ENCODE measurements at places on chromosomes 12 and 14. TPM values are rescaled to one million over a fixed set of nuclear protein-coding genes. Genes with fewer than 3 reads are reported as not detected.
A peak's percentile ranks its signal among the peaks of the same experiment; 100 is the strongest.

The GPRC5D gene
- total RNA-seq = not detected

GRCh38 chr12:102564026-102564425, 83.7 kb upstream of the IGF1 start:
- DNase-seq = no peak

DNA sequence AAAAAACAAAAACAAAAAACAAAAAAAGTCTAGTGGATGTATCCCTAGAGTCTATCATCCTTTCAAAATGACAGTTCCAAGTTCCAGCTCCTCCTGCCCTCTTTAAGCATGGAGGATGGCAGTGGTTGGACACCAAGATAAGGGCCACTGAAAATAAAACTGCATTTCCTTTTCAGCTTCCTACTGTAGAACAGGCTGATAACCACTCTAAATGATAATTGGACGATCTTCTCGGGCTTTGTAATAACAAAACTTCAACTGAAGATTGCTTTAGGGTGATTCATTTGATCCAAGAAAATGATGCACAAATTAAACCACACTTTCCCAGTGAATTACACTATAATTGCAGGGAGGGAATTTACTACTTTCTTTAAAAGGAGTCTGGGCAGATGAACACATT, 42.2 kb upstream of the CRACR2A start:
- no peak for DNase-seq

The DPY19L2 gene
- 67.7 TPM for total RNA-seq

DNA sequence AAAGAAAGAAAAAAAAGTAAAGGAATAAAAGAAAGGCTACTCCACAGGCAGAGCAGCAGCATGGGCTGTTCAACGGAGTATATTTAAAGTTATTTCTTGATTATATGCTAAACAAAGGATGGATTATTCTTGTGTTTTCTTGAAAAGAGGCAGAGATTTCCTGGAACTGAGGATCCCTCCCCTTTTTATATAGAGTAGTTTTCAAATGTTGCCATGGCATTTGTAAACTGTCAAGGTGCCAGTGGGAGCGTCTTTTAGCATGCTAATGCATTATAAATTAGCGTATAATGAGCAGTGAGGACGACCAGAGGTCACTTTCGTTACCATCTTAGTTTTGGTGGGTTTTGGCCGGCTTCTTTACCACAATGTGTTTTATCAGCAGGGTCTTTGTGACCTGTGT, 383.0 kb downstream of the PCNX1 start:
- no peak for DNase-seq

GRCh38 chr14:25150934-25151790, 101.2 kb upstream of the STXBP6 start:
- no peak for DNase-seq

The SLC25A47 gene
- total RNA-seq = not detected

The EIF2S1 gene
- 89.8 TPM for total RNA-seq

GRCh38 chr12:130746546-130746945, 30.4 kb upstream of the RIMBP2 start:
- DNase-seq = no peak

The MAP1LC3B2 gene
- total RNA-seq = 1.9 TPM

The CATSPERB gene
- 0.97 TPM for total RNA-seq

The C12orf50 gene
- 0.05 TPM for total RNA-seq

DNA sequence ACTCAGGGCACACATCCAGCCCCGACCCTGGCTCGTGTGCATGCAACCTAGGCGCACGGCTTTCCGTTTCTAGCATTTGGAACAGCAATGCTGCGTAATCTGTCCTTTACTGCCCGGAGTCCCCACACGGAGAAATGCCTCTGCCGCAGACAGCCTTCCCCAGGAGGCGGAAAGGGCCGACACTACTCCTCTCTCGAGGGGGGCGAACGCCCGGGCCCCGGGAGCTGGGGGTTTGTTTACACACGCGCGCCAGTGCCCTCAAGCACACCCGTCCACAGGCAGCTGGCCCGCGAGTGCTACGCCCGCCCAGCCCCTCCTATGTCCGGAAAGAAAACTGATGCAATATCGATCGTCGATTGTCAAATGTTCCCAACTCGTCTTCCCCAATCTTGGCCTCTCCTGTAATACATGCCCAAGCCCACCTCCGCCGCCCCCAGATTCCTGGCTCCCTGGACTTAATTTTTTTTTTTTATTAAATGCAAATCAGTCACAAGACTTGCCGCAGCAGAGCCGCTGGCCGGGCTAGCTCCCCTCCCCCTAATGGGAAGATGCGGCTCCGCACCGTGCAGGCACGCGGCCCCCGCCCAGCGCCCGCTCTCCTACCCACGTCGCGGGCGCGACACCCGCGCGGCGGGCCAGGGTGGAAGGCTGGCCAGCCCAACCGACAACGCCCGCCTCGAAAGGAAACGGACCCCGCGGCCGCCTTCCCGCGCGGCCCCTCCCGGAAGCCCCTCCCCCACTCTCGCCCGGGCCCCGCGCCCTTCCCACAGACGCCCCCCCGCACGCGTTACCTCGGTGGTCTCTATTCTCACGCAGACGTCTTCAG, 642 bp downstream of the SLC38A2 start:
- DNase-seq = peak; percentile 85

- peak; percentile 87 for DNase-seq
These were observed 37.0 kb upstream of the P2RX7 start for GRCh38 chr12:121095544-121096198.

- peak; percentile 90 for DNase-seq
These were observed 22.6 kb upstream of the IRF2BPL start for GRCh38 chr14:77051116-77051515.

DNA sequence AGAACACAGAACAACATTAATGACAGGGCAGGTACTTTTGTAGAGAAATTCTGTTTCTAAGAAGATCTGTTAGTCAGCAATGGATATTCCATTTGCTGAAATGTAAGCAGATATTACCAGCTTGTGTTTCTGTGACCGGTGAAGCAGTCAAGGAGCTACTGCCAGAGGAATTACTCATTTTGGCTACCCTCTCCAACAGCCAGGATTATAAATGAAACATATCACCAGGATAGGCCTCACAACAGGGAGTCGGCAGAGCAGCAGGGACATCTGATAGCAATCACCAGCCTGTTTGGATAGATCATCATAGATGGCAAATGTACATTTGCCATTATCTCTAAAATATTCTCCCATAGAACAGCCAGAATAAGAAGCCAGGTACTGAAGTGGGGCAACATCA, 440.7 kb downstream of the KCNH5 start:
- no peak for DNase-seq

- no peak for DNase-seq
These were observed 12.1 kb upstream of the ANO6 start for GRCh38 chr12:45203767-45204166.

The CPNE8 gene
- total RNA-seq = 6.1 TPM

DNA sequence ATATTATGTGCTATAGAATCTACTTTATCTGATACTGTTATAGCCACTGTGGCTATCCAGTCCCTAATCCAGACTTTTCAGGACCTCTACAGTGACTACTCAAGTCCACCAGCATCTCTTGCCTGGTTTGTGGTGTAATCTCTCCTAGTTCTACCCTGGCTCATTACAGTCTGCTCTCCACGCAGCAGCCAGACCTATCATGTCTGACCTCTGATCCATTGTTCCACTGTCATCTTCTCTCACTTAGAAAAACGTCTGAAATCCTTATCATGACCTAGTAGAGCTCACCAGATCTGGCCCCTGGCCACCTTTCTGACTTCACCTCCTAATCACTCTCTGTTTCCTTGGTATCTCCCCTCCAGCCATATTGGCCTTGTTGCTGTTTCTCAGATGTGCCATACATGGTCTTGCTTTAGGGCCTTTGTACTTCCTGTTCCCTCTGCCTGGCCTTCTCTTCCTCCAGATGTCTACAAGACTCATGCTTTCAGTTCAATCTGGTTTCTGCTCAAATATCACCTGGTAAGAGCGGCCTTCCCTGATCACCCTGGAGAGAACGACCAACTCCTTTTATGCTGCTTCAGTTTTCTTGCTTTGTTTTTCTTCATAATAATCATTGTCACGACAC, 475.5 kb downstream of the AACS start:
- no peak for DNase-seq

DNA sequence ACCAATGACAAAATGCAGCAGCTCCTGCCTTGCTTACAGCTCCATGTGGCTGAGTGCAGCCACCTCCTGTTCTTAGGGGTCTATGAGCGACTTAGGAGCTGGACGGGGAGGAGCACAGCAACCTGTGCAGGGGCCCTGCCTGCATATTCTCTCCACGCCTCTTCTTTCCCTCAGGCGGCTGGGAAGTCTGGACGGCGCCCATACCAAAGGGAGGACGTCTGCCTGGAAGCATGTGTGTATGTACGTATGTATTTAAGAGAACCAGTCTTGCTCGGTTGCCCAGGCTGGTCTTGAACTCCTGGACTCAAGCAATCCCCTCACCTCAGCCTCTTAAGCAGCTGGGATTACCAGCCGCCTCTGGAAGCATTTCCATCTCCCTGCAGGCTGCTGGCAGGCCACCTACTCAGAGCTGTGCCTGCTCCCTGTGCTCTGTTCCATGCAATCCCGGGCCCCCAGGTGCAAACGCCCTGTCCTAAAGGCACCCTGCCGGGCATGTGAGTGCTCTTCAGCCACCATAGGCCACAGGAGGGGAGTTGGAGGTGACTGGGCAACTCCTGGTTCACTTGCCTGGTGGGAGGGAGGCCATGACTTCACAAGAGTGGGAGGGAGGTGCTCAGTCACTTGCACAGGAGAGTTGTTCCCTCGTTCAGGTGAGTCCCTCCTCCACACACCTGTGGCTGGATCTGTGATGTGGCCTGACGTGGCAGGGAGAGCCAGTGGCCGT, 44.3 kb downstream of the KCNA5 start:
- no peak for DNase-seq
